ENCODE measurements at places on chromosomes 11 and 22.
A peak's percentile ranks its signal among the peaks of the same experiment; 100 is the strongest.

GRCh38 chr11:70073871-70074371 lies 4.2 kb upstream of the ANO1 start:
- DNase-seq: no peak

- DNase-seq: no peak
Measured at GRCh38 chr11:70863186-70863585, 389.2 kb downstream of the SHANK2 start.

DNA sequence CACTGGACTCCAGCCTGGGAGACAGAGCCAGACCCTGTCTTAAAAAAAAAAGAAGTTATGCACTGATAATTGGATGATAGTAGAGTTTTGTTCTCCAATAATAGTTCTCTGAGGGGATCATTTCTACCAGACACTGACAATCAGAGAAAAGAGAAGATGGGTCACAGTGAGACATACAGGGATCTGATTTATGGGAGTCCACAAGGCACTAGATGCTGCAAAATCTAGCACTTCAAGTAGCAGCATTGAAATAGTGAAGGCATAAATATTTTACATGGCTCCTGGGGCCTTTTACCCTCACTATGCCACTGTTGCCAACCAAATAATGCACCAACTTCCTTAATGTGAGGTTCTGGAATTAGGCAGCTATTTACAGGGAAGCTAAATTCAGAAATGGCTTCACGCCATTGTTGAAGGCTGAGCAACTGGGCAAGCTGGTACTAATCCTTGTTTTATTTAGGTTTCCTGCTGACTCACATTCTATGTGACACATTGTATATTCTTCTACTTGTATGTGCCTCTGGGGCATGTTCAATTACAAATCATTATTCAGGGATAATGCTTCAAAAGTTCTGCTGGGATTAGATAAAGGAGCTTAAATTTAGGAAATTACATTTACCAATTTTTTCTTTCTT lies 38.2 kb upstream of the ABTB2 start:
- no peak for DNase-seq

GRCh38 chr22:37377927-37378326 lies 49.4 kb downstream of the ELFN2 start:
- DNase-seq: no peak

DNA sequence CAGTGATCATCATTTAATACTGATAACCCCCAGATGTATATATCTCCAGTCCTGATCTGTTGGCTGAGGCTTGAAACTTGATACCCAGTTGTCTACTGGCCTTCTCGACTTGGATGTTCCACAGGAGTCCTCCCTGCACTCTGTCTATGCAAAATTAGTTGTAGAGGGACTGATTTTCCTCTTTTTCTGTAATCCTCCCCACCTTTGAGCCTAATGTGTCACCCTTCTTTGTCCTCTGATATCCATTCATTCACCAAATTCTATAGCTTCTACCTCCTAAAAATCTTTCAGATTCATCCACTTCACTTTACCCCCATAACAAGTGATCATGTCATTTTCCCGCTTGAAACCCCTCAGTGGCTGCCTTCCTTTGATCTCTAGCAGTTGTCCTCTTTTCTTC lies 16.4 kb downstream of the COA4 start:
- DNase-seq: no peak

DNA sequence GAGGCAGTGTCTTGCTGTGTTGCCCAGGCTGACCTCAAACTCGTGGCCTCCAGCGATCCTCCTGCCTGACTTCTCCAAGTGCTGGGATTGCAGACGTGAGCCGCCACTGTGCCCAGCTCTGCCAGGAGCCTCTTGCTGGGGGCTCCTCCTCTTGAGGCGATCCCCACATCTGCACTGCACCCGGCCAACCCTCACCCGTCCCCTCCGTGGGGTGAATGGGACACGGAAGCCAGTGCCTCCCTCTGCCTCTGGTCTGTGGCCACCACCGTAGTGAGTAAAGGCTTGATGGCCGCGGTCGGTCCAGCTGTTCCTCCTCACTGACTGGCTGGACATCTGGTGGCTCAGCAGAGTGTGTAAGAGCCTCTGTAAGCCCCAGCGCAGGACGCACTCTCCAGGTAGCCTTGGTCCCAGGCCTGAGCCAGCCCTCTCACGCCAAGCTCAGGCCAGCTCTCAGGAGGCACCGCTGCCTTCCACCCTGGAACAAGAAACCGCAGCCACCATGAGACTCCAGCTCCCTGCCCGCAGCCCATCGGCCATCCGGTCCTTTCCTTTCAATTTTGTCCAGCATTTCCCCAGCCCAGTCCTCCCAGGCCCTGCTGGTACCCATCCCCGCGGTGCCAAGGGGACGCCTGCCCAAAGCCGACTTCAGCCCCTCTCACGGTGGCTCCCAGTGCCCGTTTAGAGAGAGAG lies 100.3 kb downstream of the BRD1 start:
- DNase-seq: no peak

- peak; percentile 30 for DNase-seq
Measured at GRCh38 chr22:38981992-38982927, at the start of gene APOBEC3B. Gene APOBEC3B (plus strand): TSS chr22:38982347. CDS start chr22:38982454, 107 bp downstream.

DNA sequence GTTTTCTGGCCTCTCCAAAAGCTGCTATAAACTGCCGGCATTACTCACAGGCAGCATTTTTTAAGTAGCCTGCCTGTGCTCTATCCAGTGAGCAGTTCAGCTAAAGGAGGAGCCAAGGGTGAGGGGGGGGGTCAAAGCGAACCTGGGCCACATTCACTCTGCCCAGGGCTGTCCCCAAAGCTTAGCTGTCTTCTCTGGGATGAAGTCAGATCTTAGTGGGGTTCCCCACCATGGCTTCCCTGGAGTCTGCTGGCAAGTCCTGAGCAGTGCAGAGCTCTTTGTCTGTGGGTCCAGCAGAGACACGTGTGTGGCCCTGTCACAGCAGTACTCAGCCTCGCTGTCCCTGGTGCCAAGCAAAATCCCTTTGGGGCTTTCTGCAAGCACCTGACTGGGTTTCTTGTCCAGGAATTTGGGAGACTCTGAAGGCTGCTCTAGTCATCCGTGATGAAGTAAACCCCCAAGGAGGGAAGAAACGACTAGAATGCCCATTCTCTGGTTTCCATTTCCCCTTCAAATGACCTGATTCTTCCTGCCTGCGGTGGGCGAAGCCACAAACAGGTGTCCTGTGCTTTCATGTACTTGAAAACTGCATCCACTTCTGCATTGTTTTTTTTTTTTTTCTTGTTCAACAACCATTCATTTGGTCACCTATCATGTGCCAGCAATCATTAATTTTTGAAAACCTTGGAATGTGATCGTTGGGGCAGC lies 2.6 kb downstream of the KCNJ5 start:
- no peak for DNase-seq

GRCh38 chr22:27857443-27857842 lies 55.9 kb upstream of the MN1 start:
- DNase-seq: no peak

- no peak for DNase-seq
Measured at GRCh38 chr22:33921525-33922348, 1.5 kb upstream of the LARGE1 start.

DNA sequence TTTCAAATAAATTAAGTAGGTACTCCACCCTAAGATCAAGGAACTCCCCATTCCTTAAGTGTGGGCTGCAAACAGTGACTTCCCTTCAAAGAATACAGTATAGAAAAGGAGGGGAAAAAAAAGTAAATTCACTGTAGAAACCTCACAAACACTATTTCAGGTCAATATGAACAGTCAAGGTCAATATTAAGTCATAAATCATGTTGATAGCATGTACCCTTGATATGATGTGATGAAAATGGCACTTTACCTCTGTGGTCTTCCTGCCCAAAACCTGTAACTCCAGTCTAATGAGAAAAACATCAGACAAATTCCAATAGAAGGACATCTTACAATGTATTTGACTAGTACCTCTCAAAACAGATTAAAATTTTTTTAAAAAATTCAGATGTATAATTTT lies 8.2 kb downstream of the CKAP5 start:
- no peak for DNase-seq

- DNase-seq: no peak
Measured at GRCh38 chr11:27701355-27702105, 1.3 kb upstream of the BDNF start.

DNA sequence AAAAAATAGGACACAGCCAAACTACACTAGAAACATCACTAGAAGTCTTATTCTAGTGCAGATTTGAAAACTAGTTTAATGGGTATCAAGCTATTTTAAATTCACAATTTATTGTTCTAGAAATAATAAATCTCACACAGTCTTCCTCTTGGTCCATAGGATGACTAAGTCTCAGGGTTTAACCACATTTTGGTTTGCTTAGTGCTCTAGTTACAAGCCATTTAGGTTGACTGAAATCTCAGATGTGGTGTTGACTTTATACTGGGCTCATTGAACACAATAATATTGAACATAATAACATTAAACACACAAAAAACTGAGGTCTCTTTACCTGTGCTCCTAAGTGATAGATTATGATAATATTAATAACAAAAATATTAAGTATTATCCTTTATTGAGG lies 760.3 kb upstream of the CCDC179 start:
- DNase-seq: no peak

DNA sequence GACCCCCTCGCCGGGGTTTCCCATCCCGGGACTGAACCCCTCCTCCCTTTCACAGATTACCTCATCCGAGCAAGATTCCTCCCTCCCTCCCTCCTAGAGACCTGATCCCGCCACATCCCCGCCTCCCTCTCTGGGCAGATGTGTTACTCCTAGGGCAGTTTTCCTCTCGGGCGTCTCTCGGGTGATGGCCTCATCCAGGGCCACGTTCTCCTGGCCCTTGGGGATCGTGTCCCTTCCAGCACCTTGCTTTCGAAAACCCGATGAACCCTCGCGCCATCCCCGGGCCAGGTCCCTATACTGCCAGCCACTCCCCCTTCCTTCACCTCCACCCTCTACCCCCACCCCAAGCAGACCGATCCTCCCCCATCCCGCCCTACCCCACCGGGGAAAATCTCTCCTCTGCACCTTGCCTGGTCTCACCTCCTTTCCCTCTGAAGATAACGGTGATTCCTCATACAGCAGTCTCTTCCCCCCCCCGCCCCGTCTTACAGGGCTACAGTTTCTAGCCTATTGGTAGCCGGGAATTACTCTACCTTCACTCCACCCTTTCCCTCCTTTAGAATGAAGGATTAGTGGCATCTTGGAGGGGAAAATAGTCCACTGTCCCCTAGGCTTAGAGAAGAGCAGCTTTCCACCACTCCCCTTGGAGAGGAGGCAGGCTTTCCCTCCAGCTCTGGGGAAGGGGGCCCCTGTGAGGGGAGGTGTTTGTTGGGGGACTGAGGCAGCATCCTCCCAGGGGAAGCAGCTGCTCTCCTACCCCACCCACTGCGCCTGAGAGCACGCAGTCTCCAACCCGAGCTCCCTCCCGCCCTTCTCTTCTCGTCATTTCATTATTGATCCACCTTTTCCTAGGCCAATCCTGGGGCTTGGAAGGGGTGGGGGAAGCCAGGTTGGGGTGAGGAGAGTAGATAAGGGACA lies 1.2 kb downstream of the KMT2A start:
- DNase-seq: peak; percentile 37

- peak; percentile 73 for DNase-seq
Measured at GRCh38 chr11:11966826-11967668, 41.4 kb downstream of the DKK3 start.

DNA sequence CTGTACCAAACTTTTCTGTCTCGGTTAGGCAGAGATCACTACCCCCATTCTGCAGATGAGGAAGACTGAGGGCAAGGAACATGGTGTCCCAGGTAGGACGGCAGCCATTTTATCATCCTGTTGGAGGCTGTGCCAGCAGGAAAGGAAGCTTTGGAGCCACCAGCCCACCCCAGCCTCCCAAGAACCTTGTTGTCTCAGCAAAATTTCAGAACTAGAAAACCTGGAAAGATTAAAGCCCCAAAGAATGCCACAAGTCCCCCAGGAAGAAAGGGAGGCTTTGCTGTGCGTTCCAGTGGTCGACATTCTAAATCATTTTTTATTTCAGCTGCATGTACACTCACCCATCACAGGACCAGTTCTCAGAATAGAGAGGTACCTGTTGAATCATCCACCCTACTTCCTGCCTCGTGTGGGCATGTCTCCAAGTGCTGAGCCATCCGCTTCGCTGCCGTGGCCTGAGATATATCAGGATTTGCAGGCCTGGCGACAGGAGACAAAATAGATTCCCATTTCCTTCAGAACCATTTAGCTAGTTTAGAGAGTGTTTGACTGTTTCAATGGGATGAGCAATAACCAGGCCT lies 13.0 kb upstream of the EIF3D start:
- DNase-seq: no peak

DNA sequence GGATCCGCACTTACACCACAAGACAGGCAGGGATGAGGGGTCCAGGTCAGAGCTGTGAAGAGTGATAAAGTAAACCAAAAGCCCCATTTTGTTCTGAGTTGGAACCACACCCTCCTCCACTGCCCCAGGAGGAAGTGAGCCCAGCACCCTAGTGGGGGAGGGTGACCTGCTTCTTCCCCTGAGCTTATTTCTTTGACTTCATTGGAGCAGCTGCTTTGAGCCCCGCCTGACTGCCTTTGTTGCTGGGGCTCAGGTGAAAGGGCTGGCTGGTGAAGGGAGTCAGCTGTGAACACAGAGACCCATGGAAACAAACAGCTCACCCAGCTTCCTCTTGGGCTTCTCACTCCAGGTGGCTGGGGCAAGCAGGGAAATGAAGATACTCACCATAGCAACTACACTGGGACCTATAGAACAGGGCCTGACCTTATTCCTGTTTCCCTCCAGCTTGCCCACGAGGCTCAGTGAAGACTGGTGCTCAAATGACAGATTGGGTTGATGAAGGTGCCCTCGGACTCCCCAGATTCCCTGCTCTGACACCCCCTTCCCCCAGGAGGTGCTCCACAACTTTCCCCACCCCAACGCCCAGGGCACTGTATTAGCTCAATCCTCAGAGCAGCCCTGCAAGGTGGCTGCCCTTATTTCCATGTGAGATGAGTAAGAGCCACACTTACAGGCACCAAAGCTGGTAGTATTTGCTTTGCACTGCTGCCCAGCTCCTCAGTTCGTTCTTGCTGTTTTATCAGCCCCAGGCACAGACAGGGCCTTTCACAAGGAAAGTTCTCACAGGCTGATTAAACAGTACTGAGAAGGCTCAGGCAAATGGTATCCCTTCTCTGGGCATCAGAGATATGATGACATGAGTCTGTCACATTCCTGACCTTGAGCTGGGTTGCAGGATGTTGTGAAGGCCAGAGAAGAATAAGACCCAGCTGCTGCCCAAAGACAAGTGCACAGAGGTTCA lies 2.4 kb downstream of the UCP2 start:
- DNase-seq: no peak

DNA sequence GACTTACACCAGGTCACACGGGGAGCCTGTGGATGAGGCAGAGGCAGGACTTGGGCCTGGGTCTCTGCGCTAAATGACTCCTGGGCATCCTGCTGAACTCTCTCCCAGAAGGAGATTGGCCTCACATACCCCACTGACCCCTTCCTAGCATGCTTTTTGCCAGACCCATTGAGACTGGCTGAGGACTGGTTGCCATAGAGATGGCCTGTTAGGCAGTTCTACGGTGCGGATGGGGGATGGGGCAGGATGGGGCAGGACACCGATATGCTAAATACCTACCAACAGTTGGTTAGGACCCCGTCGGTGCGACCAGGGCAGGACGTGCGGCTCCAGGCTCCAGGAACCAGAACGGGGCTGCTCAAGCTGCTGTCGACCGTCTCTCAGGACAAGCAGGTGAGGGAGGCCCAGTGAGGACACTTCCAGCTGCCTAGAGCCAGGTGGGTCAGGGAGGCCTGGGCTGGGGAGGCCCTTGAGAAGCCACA lies at the start of gene TSGA10IP:
Gene TSGA10IP (plus strand): TSS at position 51 of the 482 bp plus-strand sequence. CDS start 196 bp downstream, at position 247.
- DNase-seq: no peak

- DNase-seq: no peak
Measured at GRCh38 chr11:1260023-1260501, 37.2 kb downstream of the MUC5B start.

GRCh38 chr11:95650276-95650675 lies 139.3 kb downstream of the FAM76B start:
- DNase-seq: no peak

Data from substantia nigra (tissue), 51 donors.